ENCODE measurements at places on chromosomes 2 and 18.

GRCh38 chr2:96963316-96963715, 23.1 kb downstream of the FAM178B start:
- no peak for DNase-seq

DNA sequence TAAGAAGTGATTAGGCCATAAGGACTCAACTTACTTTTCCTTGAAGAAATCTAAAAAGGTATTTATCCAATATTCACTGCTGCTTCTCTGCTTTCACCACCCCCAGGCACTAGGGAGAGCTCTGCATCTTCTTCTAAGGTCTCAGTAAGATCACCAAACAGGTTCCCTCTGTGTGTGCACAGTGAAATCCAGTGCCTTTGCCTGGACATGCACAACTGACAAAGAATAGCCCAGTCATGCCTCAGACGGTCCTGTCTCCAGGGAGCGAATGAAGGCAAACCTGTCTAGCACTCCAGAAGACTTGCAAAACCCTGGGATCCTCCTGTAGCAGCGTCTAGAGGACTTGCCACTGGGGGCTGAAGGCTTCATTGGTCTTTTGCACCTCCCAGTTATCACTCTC, 344.5 kb upstream of the LRATD1 start:
- DNase-seq, result no peak

GRCh38 chr2:162545254-162545653, 201.3 kb downstream of the GCA start:
- no peak for DNase-seq

DNA sequence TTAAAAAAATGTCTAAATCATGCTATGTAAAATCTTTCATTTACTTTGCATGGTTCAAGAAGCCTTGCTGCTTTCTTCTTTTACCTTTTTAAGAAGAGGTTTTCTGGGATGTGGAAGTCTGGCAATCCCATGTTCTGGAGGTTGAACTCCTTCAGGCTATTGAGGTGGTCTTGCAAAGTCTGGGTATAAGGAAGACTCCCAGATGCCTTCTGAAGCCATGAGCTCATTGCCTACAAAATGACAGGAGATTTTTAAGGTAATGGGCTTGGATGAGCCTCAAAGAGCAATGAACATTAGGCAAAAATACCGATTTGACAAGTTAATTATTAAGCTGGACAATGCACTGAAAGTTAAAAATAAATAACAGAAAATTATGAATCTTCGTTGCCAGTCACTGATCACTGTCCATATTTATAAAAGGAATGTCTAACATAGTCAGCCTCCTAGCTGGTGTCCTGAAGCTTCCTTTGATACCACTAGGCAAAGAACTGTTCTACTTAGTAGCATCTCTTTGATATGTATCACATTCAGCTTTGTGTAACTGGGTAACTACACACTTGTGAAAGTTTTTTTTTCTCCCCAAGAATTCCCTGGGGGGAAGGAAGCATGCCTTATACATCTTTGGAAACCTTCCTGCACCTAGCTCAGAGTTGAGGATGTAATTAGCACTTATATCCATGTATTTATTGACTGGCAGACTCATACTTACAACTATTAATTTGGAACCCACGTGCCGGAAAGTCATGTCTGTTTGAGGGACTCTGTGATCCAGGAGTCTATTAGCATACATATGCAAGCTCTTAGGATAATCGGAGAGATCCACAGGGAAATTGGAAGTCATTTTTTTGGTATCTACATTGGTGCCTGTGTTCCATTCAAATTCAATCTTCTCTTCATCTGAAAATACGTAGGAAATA, 29.3 kb downstream of the APOB start:
- DNase-seq, result no peak

DNA sequence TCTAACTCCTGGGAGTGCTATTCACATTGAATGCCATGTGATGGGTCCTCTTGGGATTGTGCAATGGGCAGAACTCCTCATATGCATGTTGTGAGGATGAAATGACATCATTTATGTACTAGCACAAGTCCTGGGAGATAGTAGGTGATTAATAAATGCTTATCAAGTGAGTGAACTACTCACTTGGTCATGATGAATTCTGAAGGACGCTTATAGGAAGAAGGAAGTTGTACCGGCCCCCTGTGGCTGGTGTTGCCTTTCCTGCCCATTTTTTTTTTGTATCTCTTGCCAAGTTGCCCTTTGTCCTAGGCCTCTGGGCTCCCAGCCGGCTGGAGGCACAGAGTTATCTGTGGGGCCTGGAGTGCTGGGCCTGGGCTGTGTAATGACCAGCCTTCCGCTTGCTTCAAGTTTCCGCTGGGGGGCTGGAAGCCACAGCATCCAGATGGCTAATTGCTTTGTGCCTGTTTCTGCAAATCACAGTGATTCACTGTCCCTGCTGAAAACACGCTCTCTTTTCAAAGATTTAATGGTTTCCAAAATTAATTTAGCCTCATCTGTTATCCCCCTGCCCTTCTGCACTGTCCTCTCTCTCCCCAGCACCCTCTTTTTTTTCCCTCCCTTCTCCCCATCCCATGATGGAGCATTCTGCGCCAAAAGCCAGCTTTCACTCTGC, 33.7 kb upstream of the MRPL33 start:
- DNase-seq, result no peak

- DNase-seq, result no peak
Observed at GRCh38 chr2:133109772-133110171, 439.8 kb upstream of the LYPD1 start.
